Bronchial smooth muscle cell (primary cell): ENCODE measurements at places on chromosomes 4 and X. TPM values are rescaled to one million over a fixed set of nuclear protein-coding genes. Genes with fewer than 3 reads are reported as not detected.

The HEPH gene
- 58.8 and 70.2 TPM in 2 replicates for total RNA-seq

The CTAG1B gene
- not detected in 2 replicates for total RNA-seq

The RHOH gene
- total RNA-seq, result under 0.01 TPM in 1 of 2 replicates, not detected in the other

The DGAT2L6 gene
- not detected in 2 replicates for total RNA-seq

The OTC gene
- total RNA-seq, result 0.09 and 0.16 TPM in 2 replicates

The MAGEA2B gene
- total RNA-seq, result not detected in 2 replicates

The AFM gene
- total RNA-seq, result not detected in 2 replicates

The PRKG2 gene
- total RNA-seq, result 13.0 and 20.3 TPM in 2 replicates

The AFF1 gene
- total RNA-seq, result 5.6 and 10.2 TPM in 2 replicates

The GSX2 gene
- not detected in 2 replicates for total RNA-seq

The MAML3 gene
- total RNA-seq, result 0.52 and 1.9 TPM in 2 replicates

The SEC24B gene
- total RNA-seq, result 8.2 and 9.1 TPM in 2 replicates

The SCRG1 gene
- total RNA-seq, result under 0.01 and 0.09 TPM in 2 replicates

The PAGE5 gene
- not detected in 2 replicates for total RNA-seq

The IL2 gene
- total RNA-seq, result not detected in 2 replicates

The CT55 gene
- total RNA-seq, result not detected in 2 replicates

The PSAPL1 gene
- total RNA-seq, result not detected in 2 replicates

The GLRA3 gene
- not detected in 2 replicates for total RNA-seq

The TLR2 gene
- total RNA-seq, result 0.17 and 0.32 TPM in 2 replicates

The QRFPR gene
- total RNA-seq, result not detected in 2 replicates

The S100G gene
- total RNA-seq, result not detected in 2 replicates

The KLHL13 gene
- 15.9 and 21.1 TPM in 2 replicates for total RNA-seq

The VEGFC gene
- 13.4 and 20.4 TPM in 2 replicates for total RNA-seq

The CT47B1 gene
- total RNA-seq, result not detected in 2 replicates

The SATL1 gene
- total RNA-seq, result not detected in 2 replicates

The RAB33A gene
- total RNA-seq, result 2.5 and 4.4 TPM in 2 replicates

The TLR10 gene
- total RNA-seq, result not detected in 2 replicates
